ENCODE measurements at places on chromosomes 5 and 9.
A peak's percentile ranks its signal among the peaks of the same experiment; 100 is the strongest.

DNA sequence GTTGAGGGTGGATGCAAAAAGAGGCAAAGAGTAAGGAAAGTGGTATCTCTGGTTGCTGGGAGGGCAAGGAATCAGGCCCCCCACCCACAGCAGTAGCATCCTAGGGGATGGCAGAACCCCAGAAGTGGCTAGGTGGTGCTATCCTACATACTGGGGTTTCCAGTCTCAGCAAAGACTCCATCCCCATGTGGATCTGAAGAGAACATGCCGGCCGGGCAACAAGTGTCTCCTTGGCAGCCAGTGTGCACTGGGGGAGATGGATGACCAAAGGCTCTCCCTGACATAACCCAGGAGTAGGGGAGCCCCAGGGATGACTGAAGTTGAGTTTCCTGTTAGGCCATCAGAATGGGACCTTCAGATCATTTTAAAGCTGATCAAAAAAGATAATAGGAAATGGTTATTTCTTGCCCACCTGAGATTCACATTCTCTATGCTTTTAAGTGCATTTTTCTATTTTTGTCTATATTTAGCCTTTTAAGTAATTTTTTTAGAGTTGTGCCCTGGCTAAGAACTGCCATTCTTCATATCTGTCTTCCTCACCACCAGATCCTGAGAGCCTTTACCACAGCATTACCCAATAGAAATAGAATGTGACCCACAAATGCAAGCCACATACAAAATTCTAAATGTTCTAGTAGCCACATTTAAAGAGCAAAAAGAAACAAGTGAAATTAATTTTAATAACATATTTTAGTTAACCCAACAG lies 78.7 kb upstream of the SMIM23 start:
- DNase-seq, result no peak

DNA sequence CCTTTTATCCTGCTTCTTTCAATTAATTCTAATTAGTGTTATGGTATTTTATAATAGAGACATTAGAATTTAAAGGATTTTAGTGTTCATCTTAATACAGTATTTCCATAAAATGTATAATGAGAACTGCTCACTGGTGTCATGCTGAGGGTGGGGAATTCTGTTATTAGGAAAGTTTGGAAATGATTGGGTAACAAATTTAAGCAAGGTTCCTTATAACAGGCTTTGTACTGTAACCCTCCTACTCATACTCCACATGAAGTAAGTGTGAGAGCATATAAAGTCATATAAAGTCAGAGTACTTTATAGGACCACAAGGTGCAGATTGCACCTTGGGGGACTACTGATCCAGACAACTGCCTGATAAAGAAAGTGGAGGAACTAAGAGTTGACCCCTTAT lies 42.2 kb downstream of the SV2C start:
- DNase-seq, result no peak

- no peak for DNase-seq
Observed at GRCh38 chr9:133210202-133210532, 1.1 kb upstream of the OBP2B start.

DNA sequence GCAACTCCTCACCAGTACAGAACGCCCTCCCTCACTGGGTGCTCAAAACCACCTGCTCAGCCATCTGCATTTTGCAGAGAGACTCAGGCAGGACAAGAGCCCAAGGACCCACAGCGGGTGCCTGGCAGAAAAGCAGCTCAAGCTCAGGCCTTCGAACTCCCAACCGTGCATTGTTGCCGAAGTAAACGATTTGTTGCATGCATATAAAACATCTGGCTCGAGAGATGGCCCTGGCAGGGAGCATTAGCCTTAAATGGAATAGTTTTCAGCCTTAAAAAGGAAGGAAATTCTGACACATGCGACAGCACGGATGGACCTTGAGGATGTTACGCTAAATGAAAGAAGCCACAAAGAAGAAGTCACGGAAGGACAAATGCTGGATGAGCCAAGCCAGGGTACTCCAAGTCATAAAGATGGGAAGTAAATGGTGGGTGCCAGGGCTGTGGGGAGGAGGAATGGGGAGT lies 160.4 kb upstream of the PHYKPL start:
- no peak for DNase-seq

GRCh38 chr9:3181049-3181953 lies 337.4 kb upstream of the PUM3 start:
- peak; percentile 61 for DNase-seq

DNA sequence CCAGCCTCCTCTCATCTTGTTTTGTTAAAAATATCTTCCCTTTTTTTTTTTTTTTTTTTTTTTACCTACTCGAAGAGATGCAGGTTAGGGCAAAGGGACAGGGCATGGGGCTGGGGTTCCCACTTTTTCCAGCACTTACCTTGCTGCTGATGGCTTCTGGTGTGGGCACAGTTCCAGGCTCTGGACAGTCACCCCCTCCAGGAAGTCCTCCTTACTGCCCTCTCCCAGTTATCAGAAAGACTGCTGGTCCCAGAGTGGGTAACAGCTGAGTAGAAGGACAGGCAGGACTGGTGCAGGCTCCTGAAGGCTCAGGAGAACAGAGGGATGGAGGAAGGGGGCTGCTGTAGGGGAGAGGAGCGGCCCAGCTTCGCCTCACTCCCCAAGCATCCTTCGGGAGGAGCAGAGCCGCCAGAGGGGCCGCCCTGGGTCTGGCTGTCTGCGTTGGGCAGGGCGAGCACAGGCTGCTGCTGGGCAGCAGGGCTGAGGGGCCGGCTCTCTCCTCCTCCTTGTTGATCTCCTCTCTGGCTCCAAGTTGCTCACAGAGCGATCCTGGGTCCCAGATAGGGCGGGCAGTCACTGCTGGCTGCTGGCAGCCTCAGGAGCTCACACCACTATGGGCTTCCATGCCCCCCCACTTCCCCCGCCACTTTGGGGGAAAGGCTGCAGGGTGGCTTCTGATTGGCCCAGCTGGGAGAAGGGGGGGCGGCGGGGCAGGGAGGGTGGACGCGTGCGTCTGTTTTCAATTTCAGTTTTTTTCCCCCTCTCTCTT lies at the start of gene PDGFRB:
Gene PDGFRB, minus strand, starts transcription at position 588 of the 769 bp plus-strand sequence. CDS start 18,798 bp downstream, outside the sequence.
- DNase-seq, result peak; percentile 48

GRCh38 chr9:132078699-132079356 lies 839 bp downstream of the MED27 start:
- no peak for DNase-seq

DNA sequence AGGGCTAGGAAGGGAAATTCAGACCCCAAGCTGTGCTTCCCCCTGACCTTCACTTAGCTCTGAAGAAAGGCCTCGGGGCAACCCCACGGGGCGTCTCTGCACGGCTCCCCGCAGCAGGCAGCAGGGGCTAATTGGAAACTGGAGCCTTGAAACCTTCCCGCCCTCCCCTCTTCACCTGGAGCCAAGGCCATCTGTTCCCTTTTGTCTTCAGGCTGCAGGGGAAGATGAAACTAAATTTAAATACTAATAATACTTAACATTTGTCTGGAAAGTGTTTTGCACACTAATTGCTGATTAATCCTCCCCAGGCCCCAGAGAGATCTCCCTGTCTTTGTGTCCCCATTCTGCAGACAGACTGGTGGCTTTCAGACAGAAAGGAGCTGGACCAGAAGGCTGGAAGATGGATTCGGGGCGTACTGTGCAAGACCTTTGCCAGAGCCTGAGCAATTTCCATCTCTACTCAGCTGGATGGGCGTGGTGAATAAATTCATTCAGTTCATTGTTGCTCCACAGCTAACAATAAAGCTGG lies 34.1 kb upstream of the CPLX2 start:
- no peak for DNase-seq

- no peak for DNase-seq
Observed at GRCh38 chr5:180343831-180344695, 9.1 kb downstream of the GFPT2 start.

DNA sequence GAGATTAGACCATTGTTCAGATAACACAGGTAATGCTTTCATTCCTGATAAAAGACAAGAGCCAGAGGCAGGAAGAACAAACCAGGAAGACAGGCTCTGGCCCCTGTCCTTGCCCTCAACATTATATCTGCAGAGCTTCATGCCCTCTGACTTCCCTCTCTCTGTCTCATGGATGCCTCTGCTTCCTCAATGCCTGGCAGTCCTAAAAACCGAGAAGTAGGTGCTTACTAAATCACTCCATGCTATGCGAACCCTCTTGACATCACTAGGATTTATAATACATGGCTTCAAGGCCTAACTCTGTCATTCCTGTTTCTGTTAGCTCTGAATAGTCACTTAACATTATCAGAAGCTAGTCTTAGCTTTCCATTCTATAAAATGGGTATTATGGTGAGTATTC lies 117.8 kb downstream of the TLR4 start:
- DNase-seq, result no peak

- no peak for DNase-seq
Observed at GRCh38 chr9:15021146-15021545, 110.9 kb upstream of the FREM1 start.

DNA sequence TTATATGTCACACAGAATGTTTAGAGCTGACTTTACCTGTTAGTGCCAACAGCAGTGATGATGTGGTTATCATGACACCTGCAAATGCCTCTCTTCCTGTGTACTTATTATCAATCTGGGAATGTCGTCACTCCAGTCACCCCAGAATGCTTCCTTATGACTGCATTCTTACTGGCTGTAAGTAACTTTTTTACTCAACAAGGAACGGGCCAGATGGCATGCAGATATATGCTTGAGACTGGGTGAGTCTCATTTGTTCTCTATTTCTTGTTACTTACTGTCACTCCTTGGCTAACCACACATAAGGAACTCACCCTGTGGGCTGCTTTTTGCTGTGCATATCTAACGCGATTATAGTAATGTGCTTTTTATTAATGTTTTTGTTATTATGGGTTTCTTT lies 385.5 kb upstream of the MEF2C start:
- no peak for DNase-seq

GRCh38 chr5:87541676-87542075 lies 128.9 kb upstream of the CCNH start:
- no peak for DNase-seq

GRCh38 chr5:88673253-88674105 lies 209.5 kb downstream of the MEF2C start:
- DNase-seq, result no peak

DNA sequence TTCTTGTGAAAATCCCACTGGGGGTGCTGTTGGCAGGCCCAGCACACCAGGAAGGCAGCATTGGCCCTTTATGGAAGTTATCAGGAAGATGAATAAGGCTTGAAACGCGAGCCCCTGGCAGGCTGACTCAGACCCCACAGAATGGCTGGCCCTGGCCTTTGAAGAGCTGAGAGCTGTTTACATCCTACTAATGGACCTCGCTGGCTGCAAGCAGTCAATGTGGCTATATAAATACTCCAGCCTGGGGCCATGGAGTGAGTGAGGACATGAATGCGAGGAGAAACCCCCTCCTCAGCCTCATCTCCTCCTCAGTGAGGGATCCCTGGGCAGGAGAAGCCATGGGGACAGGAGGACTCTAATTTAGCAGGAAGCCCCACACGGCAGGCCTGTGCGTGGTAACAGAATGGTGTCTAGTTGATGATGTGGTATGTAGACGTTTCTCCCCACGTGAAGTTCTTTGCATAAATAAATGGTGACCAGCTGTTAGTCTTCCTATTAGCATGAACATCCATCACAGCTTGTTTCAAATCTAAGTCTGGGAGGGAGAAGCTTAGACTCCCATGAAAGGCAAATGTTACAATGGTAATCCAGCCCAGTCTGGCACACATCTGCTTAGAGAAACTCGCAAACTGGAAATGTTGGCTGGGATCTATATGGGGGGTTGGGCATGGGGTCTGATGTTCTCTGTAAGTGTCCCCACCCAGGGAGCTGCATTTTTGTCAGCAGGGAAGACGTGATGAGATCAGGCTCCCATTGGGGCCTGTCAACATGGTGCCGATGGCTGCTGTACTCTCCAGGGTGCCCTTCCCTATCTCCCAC lies 175.1 kb upstream of the PITX1 start:
- DNase-seq, result no peak

- no peak for DNase-seq
Observed at GRCh38 chr9:21660976-21661375, 141.5 kb upstream of the MTAP start.

GRCh38 chr5:141476132-141476911 lies 556 bp downstream of the PCDHGC3 start:
- DNase-seq, result peak; percentile 45

GRCh38 chr9:129419382-129419899 lies 201.5 kb downstream of the C9orf50 start:
- no peak for DNase-seq

DNA sequence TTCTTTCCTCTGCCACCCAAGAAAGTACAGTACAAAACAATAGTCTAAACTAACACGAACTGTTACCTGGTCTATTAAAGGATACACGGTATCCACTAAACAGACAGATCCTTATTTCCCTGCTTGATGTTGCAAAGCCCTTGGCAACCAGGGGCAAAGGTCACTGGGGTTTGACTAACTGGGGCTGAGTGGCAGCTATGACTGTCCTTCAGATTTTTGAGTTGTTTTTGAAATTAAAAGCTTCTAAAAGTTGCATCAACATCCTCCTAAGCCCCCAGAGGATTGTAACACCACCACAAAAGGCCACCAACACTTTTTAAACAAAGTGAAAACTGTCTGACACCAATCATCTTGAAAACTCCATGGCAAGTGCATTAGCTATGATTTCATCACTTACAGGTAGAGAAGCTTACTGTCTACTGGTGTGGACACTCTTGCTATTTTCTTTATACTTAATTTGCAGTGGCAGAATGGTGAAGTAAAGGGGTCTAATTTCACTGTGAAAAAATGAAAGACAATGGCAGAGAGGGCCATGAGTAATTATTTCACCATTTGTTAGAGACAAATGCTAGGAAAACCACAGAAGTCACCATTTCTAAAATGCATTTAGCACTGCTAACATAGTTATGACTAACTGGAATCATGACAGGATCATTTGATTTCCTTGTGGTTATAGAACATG lies 292.4 kb downstream of the EFNA5 start:
- no peak for DNase-seq

DNA sequence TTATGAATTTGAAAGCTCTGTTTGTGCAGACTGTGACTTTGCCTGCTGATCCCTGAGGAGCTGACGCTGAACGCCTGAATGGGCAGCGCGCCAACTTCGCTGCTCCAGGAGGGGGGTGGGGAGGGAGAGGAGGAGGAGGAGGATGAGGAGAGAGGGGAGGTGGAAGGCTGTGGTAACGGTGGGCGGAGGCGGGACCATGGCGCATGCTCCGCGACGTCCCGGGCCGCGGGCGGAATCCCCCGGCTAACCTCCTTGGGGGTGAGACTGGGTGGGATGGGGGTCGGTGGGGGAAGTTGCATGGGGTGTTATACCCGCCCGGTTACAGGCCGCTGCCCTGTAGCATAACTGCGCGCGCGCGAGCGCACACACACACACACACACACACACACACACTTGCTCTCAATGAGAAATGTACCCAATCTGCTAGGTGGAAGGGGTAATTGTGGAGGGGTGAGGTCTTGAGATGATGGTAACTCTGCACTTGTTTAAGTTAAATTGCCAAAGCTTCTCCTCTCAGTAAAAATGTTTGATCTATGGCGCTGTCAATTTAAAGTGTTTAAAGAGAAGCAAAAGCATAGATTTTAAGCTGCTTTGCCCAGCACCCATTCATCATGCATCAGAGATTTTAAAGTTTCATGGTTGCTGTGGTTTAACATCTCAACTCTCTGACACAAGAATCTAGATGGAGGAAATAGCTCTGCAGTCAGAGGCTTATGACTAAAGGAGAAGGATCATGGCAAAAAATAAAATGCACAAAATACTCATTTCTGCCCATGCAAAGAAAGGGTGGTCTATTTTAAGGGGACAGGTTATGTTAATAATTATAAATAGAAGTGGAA lies 76.6 kb upstream of the TBCA start:
- DNase-seq, result peak; percentile 62
